ENCODE measurements at places on chromosomes 12 and 14. TPM values are rescaled to one million over a fixed set of nuclear protein-coding genes. Genes with fewer than 3 reads are reported as not detected.

POTEM gene
- not detected for polyA plus RNA-seq

TBK1 gene
- polyA plus RNA-seq, result 15.3 TPM

OTX2 gene
- not detected for polyA plus RNA-seq

AICDA gene
- polyA plus RNA-seq, result 0.80 TPM

AVPR1A gene
- polyA plus RNA-seq, result 0.23 TPM

GRCh38 chr12:52066346-52067080 is 3.3 kb upstream of the ATG101 start:
- DNase-seq, result no peak

DNA sequence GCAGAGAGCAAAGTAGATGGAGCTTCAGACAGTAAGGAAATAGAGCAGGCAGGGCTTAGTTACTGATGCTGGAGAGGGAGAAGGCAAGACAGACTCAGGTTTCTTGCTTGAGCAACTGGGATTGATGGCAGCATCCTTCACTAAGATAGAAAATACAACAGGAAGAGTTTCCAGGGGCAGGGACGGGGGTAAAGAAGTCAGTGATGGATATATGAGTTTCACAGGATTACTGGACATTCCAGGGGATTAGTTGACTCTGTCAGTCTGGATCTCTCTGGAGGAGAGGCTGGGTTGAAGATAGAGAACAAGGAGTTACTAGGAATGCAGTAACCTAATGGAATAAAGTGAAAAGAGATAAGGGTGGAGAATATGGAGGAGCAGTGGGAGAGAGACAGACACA is 74.5 kb upstream of the ATF1 start:
- no peak for DNase-seq

TGM1 gene
- 0.60 TPM for polyA plus RNA-seq

DNA sequence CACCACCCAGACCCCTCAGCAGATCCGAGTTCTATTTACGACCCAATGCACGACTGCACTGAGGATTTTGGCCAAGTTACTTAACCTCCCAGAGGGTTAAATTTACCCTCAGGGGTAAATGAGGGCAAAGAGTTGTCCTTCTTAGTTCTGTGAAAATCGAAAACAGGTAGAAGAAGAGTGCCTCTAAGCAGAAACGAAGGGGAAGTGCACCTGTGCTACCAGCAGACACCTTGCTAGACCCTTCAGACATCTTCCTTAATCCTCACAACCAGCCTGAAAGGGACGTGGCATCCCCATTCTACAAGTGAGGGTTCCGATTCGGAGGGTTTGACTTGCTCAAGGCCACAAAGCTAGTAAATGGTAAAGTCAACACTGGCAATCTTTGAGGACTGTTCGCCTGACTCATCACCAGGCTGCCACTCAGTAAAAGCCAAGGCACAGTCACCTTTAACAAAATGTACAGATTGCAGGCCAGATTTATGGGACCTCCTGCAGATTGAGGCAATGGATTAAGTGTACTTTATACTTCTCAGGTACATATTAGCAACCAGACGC is 1.6 kb downstream of the GSG1 start:
- DNase-seq, result no peak

PTPN21 gene
- polyA plus RNA-seq, result 12.6 TPM

GUCY2C gene
- polyA plus RNA-seq, result 8.4 TPM

GRCh38 chr14:92984082-92984788 is 61.3 kb downstream of the CHGA start:
- DNase-seq, result no peak

DNA sequence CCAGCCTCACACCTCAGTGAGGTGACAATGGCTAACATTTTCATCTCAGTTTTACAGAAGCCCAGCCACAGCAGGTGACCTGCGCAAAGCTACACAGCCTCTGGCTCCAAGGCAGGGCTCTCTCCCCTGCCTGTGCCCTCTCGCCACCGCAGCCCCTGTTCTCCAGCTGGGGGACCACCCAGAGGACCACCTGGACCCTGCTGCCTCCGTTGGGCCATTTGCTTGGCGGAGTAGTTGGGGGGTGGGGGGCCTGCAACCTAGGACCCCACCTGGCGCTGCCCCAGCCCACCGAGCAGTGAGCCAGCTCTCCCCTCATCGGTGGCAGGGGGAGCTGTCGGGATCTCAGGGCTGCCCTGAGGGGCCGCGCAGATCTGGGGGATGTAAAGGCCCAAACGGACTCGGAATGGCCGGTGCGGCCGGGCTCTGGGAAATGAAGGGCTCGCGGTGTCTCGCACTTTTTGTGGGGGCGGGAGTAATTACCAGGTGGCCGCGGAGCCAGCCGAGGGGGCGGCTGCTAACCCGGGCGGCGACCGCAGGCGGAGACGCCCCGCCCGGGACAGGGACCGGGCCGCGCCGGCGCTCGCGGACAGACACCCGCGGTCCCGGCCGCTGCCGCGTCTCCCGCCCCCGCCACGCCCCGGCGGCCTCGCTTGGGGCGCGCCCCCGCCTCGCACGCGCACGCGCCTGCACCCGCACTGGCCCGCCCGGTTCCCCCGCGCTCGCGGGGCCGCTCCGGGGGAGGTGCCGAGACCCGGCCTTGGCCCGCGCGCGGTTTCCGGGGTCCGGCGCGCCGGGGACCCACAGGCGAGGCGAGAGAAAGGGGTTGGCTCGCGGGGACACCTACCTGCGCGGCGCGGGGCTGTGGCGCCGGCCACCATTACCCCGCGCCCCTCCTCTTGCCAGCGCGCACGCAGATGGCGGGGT is 8.6 kb upstream of the GPR68 start:
- DNase-seq, result no peak

GRCh38 chr12:124386661-124387527 is 92.0 kb downstream of the RFLNA start:
- DNase-seq, result no peak

GRCh38 chr14:32623300-32624093 is 294.4 kb downstream of the AKAP6 start:
- DNase-seq, result no peak

DNA sequence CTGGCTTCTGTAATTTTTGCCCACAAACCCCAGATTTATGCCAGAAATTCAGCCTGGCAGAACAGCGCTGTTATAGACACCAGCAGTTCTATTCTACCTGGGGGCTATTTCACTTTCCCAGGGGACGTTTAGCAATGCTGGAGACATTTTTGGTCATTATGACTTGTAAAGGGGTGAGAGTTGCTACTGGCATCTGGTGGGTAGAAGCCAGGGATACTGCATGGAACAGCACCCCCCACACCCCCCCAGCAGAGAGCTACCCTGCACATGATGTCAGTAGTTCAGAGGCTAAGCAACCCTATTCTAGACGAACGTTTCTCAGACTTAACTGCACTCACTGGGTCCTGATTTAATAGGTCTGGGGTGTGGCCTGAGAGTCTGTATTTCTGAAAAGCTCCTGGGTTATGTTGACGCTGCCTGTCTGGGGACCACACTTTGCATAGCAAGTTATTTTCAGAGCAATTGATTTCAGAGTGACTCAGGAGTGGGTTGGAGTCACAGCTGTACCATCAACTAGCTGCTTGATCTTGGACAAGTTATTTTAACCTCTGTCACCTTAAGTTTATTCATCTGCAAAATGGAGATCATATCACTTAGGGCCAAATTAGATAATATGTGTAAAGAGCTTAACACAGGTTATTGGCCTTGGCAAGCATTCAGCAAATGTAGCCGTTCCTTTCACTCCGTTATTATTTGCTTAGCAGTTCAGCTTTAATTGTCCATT is 48.5 kb downstream of the CHST11 start:
- no peak for DNase-seq

TAS2R7 gene
- polyA plus RNA-seq, result not detected

- peak; percentile 63 for DNase-seq
Observed at GRCh38 chr12:49293056-49293956, 1.6 kb upstream of the PRPH start.

USP44 gene
- polyA plus RNA-seq, result 0.60 TPM

GRCh38 chr14:88851587-88851986 is 27.1 kb downstream of the TTC8 start:
- DNase-seq, result no peak

PLCZ1 gene
- polyA plus RNA-seq, result not detected

DNA sequence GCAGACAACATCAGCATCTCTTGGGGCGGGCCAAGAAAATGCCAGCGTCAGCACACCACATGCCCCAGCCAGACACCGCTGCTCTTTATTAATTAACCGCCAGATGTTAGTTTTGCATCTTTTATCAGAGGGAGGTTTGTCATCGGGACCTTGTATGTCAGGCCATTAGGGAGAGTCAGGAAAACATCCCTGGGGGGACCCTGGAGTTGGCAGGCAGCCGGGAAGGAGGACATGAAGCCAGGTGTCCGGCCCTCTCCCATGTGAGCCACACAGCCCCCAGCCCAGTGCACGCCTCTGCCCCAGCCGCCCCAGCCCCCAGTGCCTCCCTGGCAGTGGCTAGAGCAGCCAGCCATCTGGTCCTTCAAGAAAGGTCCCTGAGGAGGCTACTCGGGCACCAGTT is 56.9 kb upstream of the FAM222A start:
- DNase-seq, result no peak

GPR135 gene
- polyA plus RNA-seq, result not detected

DNA sequence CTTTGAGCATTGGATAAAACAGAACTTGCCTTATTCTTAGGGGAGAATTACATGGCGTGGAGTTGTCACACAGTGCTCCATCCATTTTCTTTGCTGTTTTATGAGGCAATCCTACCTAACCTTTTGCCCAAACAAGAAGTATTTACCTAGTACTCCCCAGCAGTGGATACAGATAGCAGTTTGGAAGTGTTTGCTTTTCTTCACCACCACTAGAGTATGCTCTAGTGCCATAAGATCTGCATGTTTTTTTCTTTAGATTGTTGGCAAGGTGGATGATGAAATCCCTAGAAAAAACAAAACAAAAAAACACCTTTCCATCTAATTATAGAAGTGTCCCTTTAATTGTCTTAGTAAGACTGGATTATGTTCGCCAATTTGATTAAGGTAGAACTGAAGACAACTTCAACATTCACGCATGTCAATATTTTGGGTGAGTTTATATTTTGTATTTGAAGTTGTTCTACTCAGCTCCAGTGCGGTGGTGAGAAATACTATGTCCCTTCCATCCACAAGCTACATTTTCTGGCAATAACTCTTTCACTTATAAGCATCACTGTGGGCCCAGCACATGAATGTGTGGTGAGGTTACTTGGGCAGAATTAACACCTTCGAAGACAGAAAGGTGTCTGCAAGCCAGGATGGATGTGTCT is 23.6 kb upstream of the TMEM260 start:
- DNase-seq, result no peak

TBC1D30 gene
- polyA plus RNA-seq, result 3.5 TPM

DNA sequence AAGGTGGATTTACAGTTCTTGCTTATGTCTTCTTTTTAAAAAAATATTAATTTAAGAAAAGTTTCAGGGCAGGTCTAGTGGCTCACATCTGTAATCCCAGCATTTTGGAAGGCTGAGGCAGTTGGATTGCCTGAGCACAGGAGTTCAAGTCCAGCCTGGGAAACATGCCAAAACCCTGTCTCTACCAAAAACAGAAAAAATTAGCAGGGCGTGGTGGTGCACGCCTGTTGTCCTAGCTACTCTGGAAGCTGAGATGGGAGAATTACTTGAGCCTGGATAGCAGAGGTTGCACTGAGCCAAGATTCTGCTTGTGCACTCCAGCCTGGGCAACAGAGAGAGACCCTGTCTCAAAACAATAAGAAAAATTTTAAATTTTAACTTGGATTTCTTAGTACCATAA is 5.4 kb upstream of the TAS2R46 start:
- DNase-seq, result peak; percentile 71

GRCh38 chr14:20177433-20177974 is 13.2 kb upstream of the OR11G2 start:
- DNase-seq, result no peak

- no peak for DNase-seq
Observed at GRCh38 chr14:97270308-97270707, 473.1 kb downstream of the VRK1 start.

- no peak for DNase-seq
Observed at GRCh38 chr12:13183620-13184019, 12.9 kb upstream of the EMP1 start.

FOXG1 gene
- not detected for polyA plus RNA-seq

GRCh38 chr12:34388636-34389377 is 366.5 kb downstream of the ALG10 start:
- peak; percentile 38 for DNase-seq

- DNase-seq, result no peak
Observed at GRCh38 chr12:8871068-8871467, 43.2 kb upstream of the PHC1 start.

RHOJ gene
- 1.6 TPM for polyA plus RNA-seq

MYF5 gene
- not detected for polyA plus RNA-seq

DNA sequence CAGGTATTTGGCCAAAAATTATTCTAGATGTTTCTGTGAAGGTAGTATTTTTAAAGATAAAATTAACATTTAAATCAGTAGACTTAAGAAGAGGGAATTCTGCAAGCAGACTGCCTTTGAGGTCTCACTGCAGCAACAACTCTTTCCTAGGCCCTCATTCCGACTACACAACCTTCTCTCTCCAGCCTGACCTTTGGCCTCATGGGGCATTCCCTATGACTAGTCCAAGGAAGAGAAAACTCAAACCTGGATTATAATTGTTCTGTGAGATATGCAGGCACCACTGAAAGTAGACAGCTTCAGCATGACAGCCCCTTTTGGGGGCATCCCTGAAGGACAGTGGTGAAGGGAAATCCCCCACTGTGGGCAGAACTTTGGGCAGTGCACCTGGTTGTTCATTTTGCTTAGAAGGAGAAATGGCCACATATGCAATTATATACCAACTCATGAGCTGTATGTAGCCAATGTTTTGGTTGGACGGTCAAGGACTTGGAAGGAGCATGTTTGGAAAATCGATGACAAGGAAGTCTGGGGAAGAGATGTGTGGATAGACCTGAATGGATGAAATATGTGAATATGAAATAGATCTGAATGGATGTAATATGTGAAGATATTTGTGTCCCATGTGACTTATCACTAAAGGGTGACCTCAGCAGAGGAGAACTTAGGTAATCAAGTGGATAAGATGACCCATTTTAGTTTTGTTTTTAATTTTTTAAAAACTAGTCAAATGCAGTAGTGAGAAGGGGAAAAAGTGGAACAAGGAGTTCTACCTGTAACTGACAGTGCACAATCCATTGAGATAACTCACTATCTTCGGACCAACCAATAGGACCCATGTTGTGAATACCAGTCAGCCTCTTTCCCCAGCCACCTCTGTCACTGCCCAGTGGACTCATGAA is 233.3 kb upstream of the FOXN3 start:
- no peak for DNase-seq

DNA sequence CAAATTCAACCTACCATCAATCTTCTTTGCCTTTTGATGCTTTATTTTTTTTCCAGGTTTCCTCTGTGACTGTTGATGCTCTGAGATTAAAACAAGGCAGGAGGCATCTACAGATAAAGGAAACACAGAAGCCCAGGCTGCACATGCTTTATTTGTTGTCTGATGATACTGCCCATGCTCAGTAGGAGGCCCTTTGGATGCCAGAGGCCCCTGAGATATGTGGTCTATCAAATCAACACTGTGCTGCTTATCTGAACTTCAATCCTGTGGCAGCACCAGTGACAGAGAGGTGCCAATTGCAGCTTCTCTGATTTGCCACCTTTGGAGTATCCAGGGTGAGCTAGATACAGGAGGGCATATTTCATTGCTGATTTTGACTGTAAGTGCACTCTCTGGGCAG is 571.3 kb upstream of the TBX3 start:
- no peak for DNase-seq

NFATC4 gene
- 10.4 TPM for polyA plus RNA-seq

GRCh38 chr14:68982581-68982980 is 3.5 kb upstream of the ACTN1 start:
- no peak for DNase-seq

GRCh38 chr14:89507521-89507920 is 90.5 kb upstream of the FOXN3 start:
- DNase-seq, result no peak

Data from sigmoid colon (tissue), 7 donors.